ENCODE measurements at places on chromosomes 12 and 14.
A peak's percentile ranks its signal among the peaks of the same experiment; 100 is the strongest.

- DNase-seq = no peak
These were observed 37.5 kb upstream of the CORO1C start for GRCh38 chr12:108768591-108769500.

DNA sequence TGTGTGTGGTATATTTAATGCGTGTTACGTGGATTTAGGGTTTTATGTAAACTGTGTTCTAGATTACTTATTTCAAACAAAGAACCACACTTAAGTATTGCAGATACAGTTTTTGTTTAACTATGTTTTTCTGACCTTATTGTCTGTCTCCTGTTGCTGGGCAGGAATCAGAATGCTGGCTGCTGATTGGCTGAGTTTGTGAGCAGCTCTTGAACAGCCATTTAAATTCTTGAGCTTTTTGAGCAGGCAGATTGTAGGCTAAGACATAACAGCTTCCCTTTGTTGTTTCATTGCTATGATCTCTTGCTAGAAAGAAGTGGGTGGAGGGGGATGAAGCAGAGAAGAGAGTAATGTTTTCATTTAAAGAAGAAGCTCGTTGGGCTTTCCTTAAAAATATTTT, 52.2 kb downstream of the ATF7IP start:
- peak; percentile 94 for DNase-seq

GRCh38 chr14:98252820-98253219, 1019.2 kb downstream of the BCL11B start:
- DNase-seq = no peak

GRCh38 chr12:101695706-101696105, 1.7 kb upstream of the CHPT1 start:
- no peak for DNase-seq

DNA sequence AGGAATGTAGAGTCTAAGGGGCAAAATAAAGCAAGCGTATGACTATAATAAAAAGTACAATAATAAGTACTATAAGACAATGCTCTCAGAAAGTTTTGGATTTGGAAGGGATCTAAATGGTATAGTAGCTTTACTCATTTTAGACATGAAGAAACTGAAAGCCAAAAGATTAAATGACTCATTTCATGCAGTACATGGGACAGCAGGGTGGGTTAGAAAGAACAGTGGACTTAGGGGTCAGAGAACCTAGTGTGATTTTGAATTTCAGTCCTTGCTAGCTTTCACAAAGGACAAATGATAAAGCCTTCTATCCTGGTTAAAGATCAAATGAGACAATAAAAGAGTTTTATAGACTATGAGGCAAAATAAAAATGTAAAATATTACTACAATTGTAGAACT, 6.8 kb upstream of the LEMD3 start:
- DNase-seq = no peak

DNA sequence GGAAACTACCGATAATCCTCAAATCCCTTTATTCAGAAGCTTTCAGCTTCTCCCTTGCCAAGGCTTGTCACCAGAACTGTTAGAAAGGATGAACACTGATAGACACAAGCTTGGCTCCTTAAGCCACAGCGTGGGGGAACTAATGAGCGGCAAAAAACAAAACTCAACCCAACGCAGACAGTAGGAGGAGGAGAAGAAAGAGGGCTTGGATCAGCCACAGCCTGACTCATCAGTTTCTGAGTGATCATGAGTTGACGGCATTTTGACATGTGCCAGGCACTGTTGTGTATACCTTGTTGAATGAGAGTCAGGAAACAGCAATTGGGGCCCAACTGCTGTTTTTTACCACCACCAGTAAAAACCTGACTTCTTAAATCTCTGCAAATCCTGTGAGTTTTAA, 23.7 kb downstream of the PLXNC1 start:
- DNase-seq = peak; percentile 69

DNA sequence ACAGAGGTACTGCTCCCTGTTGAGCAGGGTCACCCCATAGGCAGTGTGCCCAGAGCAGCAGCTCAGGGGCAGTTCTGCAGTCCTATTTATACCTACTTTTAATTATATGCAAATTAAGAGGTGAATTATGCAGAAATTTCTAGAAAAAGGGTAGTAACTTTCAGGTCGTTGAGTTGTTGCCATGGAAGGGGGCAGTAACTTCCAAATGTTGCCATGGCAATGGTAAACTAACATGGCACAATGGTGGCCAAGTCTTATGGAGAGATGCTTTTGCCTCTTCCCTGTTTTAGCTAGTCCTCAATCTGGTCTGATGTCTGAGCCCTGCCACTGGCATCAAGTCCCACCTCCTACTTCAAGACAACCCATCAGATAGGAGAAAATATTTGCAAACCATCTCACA, 30.4 kb upstream of the P2RX7 start:
- DNase-seq = no peak

DNA sequence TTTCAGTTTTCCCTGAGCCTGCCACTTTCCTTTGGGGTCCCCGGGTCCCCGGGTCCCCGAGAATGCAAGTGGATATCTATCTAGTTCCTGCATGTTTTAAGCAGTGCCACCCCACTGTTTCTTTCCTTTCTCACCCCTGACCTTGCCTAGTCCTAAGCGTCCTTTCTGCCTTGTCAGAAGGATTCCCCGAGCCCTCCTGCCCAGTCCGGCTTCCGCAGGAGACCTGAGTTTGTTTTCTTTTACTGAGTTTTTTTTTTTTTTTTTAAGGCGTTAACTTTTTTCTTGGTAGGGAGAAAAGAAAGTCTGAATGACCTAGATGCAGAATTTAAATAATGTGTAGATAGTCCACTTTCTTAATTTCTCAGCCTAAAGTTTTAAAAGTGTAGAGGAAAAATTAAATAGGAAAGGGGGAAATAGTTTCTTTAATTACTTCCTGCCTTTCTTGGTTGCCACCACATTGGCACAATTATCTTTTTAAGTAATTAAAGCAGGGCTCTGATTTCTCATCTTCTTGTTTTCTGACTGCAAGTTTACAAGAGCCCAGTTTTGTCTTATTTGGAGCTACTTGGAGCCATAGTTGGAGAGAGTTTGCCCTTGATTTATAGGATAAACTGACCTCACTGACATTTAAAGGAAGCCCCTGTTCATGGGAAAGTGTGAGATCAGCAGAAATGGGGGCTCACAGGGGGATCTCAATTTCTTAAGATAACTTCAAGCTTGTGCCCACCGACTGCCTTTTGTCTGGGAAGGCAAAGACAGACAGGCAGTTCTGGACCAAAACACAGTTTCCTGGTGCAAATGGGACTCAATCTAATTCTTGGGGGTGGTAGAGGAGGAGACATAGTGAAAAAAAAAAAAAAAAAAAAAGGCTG, 2.9 kb downstream of the PAX9 start:
- DNase-seq = no peak

GRCh38 chr12:52243856-52244614, 11.0 kb downstream of the KRT7 start:
- peak; percentile 97 for DNase-seq

- DNase-seq = no peak
These were observed 164.6 kb downstream of the SLC15A5 start for GRCh38 chr12:16112612-16113560.

GRCh38 chr14:60153991-60154390, 11.2 kb downstream of the DHRS7 start:
- DNase-seq = no peak

- no peak for DNase-seq
These were observed 286.3 kb downstream of the ITPR2 start for GRCh38 chr12:26546535-26547314.

- no peak for DNase-seq
These were observed 7.5 kb downstream of the ATF1 start for GRCh38 chr12:50771409-50771808.

DNA sequence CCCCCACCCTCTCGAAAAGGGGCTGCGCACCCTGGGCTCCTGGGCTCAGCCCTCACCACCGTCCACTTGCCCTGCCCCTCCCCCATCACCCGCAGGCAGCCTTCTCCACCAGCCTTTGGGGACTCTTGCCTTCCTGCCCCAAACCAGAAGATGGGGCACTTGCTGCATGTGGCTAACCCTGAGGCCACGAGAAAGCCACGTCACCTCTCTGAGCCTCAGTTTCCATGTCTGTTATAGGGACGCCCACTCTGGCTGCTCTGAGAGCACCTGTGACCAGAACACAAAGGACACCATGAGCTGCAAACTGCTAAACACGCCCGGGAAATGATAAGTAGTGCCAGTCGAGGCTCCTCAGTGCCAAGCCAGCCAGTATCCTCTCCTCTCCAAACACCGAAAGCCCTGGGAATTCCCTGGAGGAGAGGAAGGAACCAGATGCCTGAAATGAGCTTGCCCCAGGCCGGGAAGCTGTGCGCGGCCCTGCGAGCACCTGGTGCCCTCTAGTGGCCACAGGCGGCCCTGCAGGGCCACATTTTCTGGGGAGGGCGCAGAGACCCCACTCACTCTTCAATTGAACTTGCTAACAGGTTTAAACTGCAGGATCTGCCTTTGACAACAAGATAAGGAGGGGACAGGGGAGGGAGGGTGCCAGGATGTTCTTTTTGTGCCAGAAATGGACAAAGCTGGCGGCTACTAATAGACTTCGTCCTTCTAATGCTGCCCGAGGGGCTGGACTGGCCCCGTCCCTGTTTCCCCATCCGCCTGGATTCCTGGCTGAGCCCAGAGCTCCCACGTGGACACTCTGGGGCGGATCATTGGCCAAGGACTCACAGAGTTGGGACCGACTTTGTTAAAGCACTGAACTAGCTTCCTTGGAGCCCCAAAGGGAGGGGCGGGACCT, 10.2 kb upstream of the SERPINA9 start:
- DNase-seq = peak; percentile 57

GRCh38 chr12:109873653-109874052, 6.7 kb downstream of the GLTP start:
- peak; percentile 50 for DNase-seq

DNA sequence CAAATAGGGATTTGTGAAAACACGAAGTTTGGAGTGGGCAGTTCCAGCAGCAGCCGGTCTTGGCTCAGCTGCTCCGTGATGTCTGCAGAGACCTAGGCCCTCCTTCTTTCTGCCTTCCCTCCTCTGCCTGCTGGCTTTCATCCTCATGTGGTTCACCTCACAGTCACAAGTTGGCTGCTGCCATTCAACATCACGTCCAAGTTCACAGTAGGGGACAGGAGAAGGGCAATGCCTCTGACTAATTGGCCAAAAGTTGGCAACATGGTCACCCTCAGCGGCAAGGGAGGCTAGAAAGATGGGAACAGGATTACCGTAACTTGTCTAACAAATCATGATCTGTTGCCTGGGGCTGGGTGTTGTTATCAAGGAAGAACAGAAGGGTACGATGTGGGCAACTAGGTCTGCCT, 7.8 kb upstream of the CACNA2D4 start:
- no peak for DNase-seq

- DNase-seq = no peak
These were observed 9.1 kb downstream of the B4GALNT1 start for GRCh38 chr12:57623811-57624390.

DNA sequence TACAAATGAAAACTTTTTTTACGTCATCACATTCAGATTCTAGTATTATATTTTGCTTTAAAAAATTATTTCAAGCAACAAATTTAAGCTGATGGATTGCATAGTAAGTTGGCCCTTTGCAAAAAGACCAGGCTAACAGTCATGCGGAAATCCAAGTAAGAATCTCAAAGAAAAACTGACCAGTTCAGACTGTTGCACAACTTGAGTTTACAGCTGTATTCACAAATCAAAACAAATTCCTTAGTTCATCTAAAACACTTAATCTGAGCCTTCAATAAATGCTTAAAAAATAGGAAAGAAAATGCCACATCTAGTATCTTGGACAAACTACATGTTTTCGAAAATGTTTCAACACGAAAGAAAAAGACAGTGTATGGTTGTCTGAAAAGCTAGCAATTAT, 847 bp downstream of the CCDC59 start:
- DNase-seq = peak; percentile 2

- DNase-seq = no peak
These were observed 138.9 kb upstream of the ARID2 start for GRCh38 chr12:45590646-45591045.

- DNase-seq = no peak
These were observed 213.7 kb upstream of the BMP4 start for GRCh38 chr14:54170301-54170700.

- DNase-seq = no peak
These were observed 2.5 kb upstream of the LPAR5 start for GRCh38 chr12:6638305-6638704.

DNA sequence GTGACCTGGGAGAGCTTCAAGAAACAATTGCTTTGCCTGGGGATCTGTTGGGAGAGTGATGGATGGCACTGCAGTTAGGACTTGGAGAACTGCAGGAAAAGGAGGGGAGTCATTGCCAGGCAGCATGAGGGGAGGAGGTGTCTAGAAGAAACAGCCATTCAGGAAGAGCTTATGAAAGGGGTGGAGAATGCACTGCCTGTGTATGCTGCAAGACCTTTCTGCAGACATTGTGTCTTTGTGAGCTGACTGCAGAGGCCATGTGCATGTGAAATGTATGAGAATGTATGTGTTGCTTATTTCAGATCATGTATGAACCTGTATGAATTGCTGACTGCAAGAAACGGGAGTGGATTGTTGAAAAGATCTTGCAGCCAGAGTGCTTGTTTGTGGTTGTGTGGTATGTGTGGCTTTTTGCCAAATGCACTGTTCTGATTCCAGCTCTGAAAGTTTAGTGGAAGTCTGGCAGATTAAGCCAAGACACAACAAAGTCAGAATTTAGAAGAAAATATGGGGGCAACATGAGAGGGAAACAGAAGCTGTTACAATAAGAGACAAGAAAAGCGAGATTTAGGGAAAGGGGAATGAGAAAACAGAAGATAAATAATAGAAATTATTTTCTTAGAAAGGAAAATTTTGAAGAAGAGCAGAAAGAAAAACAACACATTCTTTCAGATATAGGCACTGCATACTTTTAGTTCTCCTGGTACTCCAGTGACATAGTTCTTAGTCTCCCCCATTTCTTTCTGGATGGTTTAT, 9.8 kb upstream of the RIMKLB start:
- DNase-seq = peak; percentile 82

GRCh38 chr14:24425704-24426103, 3.8 kb downstream of the CBLN3 start:
- peak; percentile 95 for DNase-seq

GRCh38 chr14:70181276-70181675, 7.5 kb downstream of the SLC8A3 start:
- DNase-seq = no peak

GRCh38 chr12:124713436-124714082, 146.1 kb upstream of the NCOR2 start:
- DNase-seq = peak; percentile 86

DNA sequence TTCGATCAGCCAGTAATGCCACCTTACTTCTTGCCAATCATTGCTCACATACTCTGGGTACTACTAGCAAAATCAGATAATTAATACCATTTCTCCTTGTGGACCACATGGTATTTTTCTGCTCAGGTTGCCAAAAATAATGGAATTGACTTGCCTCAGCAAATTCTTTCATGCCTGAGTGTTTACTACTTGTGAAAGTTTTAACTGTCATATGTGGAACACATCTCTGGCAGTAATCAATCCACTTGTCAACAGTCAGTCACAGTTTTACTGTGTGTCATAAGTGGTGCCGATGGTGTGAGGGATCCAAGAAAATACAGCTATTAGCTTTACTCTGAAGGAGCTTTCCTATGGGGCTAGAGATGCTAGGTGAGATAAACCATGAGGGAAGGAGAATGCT, 55.3 kb upstream of the ATF1 start:
- no peak for DNase-seq
